ENCODE measurements at places on chromosomes 7 and 10. TPM values are rescaled to one million over a fixed set of nuclear protein-coding genes. Genes with fewer than 3 reads are reported as not detected.

The SLC35G1 gene
- total RNA-seq, result 68.3 TPM

The SLC13A4 gene
- total RNA-seq, result not detected

The HOXA10 gene
- 28.4 TPM for total RNA-seq

The VWDE gene
- total RNA-seq, result 1.3 TPM

The STOX1 gene
- total RNA-seq, result 2.5 TPM

The AP5Z1 gene
- 93.0 TPM for total RNA-seq

The CH25H gene
- 3.1 TPM for total RNA-seq

The FGFR2 gene
- total RNA-seq, result 18.4 TPM

The PPP1R9A gene
- 23.9 TPM for total RNA-seq

The GOLGA7B gene
- total RNA-seq, result 0.76 TPM

The SPDYE6 gene
- total RNA-seq, result not detected

The NEUROG3 gene
- total RNA-seq, result not detected

The TSPAN33 gene
- total RNA-seq, result 3.3 TPM

DNA sequence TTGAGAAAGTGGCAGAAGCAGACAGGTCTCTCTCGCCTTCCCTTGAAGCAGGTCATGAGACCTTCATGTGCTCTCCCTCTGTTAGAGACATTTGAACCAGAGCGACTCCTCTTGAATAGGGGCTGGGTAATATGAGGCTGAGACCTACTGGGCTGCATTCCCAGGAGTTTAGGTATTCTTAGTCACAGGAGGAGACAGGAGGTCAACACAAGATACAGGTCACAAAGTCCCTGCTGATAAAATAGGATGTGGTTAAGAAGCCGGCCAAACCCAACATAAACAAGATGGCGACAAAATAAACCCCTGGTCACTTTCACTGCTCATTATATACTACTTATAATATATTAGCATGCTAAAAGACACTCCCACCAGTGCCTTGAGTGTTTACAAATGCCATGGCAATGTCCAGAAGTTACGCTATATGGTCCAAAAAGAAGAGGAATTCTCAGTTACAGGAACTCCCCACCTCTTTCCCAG lies 43.5 kb upstream of the MSRB2 start:
- DNase-seq, result no peak

GRCh38 chr7:25124465-25125136 lies 459 bp downstream of the CYCS start:
- no peak for DNase-seq

DNA sequence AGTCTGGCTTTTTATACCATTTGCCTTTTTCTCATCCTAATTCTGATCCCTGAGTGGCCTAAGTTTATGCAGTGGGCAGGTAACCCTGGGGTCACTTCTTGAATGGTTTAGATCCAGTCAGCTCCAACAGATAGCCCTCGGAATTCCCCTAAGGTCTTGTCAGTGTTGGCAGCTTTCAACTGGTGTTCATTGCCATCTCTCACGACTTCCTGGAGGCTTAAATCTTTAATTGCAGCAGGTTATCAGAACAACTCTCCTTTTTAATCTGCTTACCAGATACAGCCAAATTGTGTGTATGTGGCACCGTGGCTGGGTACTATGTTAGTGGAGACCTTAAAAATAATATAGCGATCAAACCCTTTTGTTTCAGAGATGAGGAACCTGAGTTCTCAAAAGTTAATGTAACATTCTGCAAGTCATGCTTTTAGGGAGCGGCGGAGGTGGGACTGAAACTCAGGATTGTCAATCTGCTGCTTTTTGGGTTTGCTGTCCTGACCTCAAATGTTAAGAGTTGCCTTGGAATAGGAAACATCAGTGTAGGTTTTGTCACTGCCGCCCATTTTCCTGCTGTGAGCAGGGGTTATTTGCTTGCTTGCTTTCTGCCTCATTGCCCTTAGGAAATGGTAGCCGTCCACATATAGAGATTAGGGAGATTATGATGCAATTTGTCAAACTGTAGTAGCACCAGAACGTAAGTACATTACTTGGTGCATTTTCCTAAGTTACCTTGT lies 818 bp downstream of the DLD start:
- no peak for DNase-seq

DNA sequence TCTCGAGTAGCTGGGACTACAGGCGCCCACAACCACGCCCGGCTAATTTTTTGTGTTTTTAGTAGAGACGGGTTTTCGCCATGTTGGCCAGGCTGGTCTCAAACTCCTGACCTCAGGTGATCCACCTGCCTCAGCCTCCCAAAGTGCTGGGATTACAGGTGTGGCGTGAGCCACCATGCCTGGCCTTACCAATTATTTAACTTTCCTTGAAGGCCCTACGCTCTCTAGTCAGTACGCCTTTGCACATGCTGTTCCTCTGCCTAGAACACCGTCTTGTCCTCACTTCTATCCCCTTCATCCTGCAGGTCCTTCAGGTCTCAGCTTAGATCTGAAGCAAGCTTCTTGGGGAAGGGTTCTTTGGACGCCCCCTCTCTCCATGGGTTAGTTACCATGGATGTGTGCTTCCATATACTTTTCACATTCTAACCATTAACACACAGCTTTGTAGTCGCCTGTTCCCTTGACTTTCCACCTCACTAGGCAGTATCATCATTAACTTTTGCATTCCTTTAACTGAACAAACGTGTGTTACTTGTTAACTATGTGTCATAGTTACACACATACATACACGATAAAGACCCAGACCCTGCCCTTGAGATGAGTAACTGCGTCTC lies 592 bp upstream of the ATP6V1F start:
- DNase-seq, result no peak

- no peak for DNase-seq
Measured at GRCh38 chr7:98640375-98640774, 23.3 kb downstream of the NPTX2 start.

- DNase-seq, result no peak
Measured at GRCh38 chr10:103276251-103276895, 565 bp upstream of the INA start.

DNA sequence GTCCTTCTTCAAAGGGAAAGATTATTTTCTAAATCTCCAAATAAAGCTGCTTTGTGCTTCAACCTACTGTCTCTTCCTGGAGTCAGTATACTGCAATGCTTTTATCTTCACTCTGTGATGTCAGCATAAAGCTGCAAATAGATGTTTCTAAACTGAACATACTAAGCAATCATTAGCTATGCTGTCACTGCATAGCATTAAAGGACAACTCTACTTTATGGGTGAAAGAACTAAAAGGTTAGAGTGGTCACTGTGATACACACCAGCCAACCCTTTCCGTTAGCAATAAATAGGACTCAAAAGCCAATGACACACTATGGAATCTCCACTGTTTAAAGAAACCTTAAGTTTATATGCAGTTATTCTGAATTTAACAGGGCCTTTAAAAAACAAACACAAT lies 1.8 kb downstream of the CCDC186 start:
- no peak for DNase-seq

DNA sequence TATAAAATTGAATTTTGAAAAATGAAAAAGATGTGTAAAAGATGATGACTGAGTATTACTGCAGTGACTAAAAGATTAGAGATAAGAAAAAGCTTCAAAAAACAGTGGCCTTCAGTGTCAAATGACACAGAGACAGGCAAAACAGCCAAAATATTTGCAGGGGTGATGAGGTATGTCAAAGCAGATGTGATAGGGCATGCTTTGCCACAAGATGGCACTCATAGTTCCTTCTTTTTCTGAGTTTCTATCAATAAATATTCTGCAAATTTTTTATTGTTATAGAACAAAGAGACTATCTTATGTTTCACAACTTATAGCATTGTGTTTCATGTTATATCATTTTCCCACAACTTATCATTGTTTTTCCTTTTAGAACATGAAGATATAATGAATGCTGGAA lies 344.1 kb upstream of the HPS1 start:
- no peak for DNase-seq

DNA sequence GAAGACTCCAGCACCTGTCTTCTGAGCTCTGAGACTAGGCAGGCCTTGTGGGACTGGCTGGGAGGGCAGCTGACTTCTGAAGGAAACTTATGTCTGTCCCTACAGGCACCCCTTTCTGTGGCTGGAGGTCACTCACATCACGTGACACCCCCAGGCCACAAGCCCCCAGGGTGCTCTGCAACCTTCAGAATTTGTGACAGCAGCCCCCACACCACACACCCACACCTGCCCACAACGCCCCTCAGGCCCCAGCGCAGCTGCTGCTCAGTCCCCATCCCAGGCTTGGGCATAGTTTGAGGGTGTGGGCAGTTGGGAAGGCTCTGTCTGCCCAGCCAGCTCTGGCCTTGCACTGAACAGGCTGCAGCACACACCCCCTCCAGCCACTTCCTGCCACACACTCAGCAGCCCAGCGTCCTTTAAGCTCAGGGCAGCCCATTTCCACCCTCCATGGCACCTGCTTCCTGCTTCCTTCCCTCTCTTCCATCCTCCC lies 80.0 kb upstream of the UNC5B start:
- DNase-seq, result no peak

DNA sequence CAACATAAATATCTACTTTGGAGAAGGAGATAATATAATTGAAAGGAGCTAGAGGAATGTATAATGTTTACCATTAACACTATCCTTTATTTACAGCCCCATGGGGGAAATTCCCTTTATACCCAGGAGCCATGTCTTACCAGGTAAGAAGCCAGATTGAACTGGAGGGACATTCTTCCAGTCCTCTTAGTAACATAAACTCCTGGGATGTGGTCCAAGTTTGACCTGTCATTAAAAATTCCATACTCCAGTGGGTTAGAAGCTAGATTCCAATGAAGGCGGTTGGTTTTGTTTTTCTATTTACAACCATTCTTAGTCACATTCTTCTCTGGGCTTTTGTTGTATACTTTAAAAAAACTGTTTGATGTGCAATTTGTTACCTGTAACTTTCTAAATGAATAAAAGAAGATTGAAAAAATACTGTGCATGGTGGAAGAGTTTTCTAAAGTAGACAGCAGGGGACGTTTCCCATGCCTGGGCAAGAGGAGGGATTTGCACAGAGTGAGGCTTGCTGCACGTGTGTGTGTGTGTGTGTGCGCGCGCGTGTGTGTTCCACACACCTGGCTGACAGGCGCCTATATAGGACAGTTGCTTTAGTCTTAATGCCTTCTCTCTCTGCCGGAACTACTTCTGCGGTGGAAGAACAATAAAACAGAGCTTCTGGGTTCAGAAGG lies 2.0 kb downstream of the PLCE1 start:
- no peak for DNase-seq

DNA sequence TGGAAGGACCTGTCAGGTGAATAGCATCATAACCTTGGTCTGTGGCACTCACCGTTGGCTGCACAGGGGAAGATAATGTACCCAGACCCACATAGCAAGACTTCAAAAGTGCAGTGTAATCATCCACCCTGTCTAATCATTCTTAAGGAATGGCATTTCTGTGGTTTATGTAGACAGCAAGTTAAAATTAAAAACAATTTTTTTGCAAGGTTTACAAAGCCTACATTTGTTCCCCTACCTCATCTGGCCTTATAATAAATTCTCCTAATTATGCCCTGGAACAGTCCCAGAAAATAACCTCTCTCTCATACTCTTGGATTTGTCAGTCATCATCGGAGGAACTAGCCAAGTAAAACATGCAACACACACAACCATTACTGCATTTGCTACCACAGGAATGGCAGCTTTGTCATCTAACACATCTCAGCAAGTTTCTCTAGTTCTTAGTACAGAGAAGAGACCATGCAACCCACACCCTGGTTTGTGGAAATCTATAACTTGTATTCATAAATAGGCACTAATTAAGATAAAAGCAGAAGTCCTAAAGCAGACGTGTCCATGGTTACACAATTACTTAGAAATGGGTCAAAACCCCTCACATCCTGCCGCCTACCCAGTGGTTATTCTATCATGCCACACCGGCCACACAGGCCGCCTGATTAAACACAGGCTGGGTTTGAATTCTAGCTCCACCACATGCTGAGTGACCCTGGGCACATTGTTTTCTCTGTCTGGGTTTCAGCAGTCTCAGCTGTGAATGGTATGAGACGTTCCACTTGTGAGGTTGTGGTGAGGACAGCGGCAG lies 19.1 kb downstream of the ABLIM1 start:
- no peak for DNase-seq

DNA sequence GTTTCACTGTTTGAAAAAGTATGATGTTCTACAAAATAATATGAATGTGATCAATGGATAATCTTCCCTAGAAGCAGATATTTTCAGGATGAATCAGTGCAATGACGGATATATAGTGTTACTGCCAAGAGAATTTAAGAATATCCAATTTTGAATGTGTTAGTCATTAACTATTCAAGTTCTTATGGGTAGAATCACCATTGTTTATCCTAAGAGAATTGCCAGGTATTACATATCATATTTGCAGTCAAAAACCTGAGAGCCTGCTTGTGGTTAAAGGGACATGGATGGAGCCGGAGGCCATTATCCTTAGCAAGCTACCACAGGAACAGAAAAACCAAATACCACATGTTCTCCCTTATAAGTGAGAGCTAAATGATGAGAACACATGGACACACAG lies 26.9 kb downstream of the AHR start:
- DNase-seq, result no peak

DNA sequence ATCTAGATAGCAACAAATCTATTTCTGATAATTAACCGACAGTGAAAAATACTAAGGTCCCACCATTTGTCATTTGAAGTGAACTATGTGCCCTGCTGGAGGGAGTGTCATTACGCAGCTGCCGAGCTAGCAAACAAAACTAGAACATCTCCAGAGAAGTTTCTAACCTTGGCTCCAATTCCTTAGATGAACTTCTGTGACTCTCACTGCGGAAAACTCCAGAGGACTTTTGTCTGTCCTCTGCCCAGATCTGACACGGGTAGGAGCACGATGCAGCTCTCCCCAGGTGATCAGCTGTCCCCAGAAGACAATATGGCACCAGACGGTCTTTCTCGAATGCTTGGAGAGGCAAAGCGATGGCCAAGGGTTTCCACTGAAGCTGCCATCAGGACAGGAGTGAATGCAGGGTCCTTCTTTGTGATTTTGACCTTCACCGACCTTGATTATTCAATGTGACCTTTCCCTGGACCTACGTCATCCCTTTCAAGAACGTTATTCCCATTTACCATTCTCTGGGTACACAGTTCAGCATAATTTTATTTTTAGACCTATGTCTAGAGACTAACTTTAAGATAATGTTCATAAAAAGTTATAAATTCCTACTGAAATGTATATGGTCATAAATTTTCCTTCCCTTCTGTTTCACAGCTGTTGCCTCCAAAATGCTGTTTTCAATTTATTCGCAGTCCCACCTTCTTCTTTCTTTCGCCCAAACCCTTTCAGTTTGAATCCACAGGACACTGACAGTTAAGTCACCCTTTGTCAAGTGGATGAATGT lies 116.7 kb upstream of the C7orf33 start:
- no peak for DNase-seq

Measured in Peyer's patch (tissue), 4 donors.